ENCODE measurements at places on chromosomes 16 and 17.

- H3K27ac ChIP-seq, result no peak overlapping the region
- no peaks in the 10 kb centered on the region for H3K27me3 ChIP-seq
- no peaks in the 10 kb centered on the region for H3K4me1 ChIP-seq
Measured at GRCh38 chr17:32187271-32187670, 45.0 kb downstream of the RHOT1 start.

DNA sequence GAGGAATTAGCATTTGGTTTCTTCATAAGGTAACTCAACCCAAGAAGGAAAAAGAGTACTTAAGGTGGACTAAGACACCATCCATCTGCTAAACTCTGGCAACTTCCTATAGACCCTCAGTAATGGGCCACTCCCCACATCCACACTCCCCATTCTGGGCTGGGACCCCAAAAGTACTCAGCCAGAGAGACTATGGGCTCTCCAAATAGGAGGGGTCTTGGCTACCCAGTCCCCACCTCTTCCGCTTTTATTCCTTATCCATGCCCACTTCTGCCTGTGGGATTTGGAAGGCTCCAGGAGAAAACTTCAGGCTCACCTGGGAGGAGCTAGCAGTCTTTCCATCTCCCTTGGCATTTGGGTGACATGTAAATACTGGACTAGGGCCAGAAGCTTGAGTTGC is 164.5 kb upstream of the CCL2 start:
- H3K27me3 ChIP-seq, result no peaks in the 10 kb centered on the region
- no peak overlapping the region for H3K4me3 ChIP-seq
- H3K4me1 ChIP-seq, result no peaks in the 10 kb centered on the region
- H3K36me3 ChIP-seq, result no peaks in the 10 kb centered on the region

GRCh38 chr16:1327619-1327947 is 5.9 kb upstream of the BAIAP3 start:
- H3K27me3 ChIP-seq, result no peaks in the 10 kb centered on the region
- no peak overlapping the region for H3K27ac ChIP-seq
- H3K36me3 ChIP-seq, result peaks cover 17% of the 10 kb centered on the region
- H3K4me1 ChIP-seq, result peaks cover 6% of the 10 kb centered on the region

DNA sequence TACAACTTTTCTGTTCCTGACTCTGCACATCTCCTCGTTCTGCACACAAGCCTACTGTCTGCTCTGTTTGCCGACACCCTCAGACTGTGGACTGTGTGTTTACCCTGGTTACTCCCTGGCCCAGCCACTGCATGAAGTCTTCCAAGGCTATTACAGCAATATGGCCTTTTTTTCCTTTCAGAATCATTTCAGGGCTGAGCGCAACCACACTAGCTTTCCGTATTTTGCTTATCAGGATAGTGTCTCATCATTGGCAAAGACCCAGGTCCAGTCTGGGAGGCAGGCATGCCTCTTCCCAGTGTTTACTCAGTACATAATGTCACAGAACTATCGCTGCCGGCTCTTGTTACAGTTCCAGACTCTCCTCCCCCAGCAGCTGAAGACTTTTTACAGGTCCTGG is 10.1 kb downstream of the DNAH9 start:
- H3K36me3 ChIP-seq, result no peaks in the 10 kb centered on the region
- H3K4me3 ChIP-seq, result no peak overlapping the region
- H3K27ac ChIP-seq, result no peak overlapping the region
- peaks cover 4% of the 10 kb centered on the region for H3K27me3 ChIP-seq
- H3K4me1 ChIP-seq, result no peaks in the 10 kb centered on the region

GRCh38 chr16:80265624-80266306 is 275.0 kb upstream of the DYNLRB2 start:
- no peaks in the 10 kb centered on the region for H3K36me3 ChIP-seq
- H3K4me3 ChIP-seq, result no peak overlapping the region
- H3K27ac ChIP-seq, result no peak overlapping the region
- H3K4me1 ChIP-seq, result no peaks in the 10 kb centered on the region

DNA sequence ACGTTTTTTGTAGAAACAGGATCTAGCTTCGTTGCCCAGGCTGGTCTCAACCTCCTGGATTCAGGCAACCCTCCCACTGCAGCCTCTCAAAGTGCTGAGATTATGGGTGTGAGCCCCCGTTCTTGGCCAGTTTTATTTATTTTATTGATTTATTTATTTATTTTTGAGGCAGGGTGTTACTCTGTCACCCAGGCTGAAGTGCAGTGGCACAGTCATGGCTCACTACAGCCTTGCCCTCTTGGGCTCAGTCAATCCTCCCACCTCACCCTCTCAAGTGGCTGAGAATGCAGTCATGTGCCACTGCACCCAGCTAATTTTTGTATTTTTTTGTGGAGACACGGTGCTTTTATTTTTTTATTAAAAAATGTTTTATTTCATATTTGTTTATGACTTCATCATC is 79.9 kb upstream of the ATF7IP2 start:
- no peaks in the 10 kb centered on the region for H3K36me3 ChIP-seq
- H3K27ac ChIP-seq, result no peak overlapping the region
- no peaks in the 10 kb centered on the region for H3K27me3 ChIP-seq
- no peaks in the 10 kb centered on the region for H3K4me1 ChIP-seq
- H3K4me3 ChIP-seq, result no peak overlapping the region

DNA sequence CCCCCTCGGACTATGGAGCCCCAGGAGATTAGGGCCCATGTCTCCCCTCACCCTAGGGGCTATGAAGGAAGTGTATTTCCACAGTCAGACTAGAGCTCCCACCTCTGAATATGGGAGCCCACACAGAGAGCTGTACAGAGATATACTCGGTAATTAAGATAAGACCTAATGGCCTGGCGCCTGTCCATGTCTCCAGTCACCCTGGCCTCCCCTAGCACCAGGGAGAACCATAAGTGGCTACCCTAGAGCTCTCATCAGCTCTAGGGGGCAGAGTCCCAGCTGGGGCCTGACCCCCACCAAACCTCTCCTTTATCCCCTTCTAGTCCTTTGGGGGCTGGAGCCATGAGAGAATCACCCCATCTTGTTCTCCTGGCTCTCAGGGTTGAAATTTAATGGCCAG is 2.4 kb downstream of the TMEM101 start:
- H3K4me3 ChIP-seq, result no peak overlapping the region
- H3K36me3 ChIP-seq, result peaks cover 8% of the 10 kb centered on the region
- DNase-seq, result no peak
- no peaks in the 10 kb centered on the region for H3K27me3 ChIP-seq
